ENCODE measurements at places on chromosomes 7 and 10.

DNA sequence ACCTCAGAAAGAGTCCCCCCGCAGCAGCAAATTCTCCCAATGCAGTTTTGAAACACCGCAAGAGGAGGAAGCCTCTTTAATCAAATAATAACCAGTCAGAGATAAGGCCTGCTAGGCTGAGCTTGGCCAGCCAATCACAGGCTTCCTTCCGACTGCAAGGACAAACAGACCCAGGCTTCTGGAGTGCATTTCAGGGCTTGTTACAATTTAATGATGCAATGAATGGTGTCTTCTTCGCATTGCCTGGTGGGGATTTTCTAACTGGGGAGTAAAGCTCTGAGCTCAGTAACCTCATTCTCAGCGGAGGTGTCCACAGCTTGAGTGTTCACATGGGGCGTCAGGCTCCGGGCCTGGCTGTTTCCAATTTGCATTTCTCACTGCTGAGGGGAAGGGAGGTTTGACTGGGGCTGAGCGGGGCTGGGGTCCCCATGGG, 31.8 kb upstream of the GPAM start:
- no peak for DNase-seq

DNA sequence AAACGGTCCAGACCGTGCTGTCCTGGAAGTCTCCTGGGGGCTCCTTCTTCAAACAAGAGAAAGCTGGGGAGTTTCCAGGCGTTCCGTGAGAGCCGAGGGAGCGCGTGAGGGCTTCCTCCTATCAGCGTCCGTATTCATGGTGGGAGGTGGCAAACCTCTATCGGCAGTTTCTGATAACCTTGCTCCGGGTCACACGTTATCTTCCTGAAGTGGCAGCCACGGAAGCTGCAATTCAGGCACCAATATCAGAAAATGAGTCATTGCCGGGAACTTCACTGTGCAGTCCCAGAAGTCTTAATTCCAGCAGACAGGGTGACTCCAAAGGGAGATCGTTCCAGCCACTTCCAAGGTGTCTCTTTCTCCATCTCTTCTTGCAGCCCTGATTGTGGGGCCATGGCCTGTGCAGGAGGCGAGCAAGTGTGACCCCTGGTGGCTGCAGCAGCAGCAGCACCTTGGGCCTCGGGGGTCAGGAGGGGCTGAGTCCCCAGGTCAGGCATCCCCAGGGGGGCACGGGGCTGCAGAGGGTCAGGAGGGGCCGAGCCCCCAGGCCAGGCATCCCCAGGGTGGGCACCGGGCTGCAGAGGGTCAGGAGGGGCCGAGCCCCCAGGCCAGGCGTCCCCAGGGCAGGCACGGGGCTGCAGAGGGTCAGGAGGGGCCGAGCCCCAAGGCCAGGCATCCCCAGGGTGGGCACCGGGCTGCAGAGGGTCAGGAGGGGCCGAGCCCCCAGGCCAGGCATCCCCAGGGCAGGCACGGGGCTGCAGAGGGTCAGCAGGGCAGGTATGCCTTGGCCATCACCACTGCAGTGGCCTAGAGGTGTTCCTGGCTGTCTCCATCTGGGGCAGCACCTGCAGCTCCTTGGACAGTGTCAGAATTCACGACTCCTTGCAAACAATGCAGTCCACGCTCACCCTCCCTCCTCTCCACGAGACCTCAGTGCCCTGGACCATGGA, 538.7 kb downstream of the DNAJB6 start:
- no peak for DNase-seq

DNA sequence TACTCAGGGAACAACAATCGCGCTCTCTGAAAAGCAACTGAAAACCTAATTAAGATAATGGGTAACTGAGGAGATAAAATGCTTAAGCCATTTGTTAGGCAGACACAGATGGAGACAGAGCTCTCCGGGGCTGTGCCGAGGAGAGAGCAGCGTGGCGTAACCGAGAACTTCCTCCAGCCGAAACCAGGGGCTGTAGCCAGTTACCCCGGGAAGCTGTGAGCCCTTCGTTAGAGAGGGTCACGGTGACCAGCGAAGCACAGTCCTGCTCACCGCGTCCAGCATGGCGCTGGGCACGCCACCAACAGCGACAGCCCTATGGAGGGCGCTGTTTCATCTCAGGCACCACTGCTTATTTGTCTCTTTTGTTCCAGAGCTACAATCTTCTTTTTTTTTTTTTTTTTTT, 16.1 kb downstream of the PAPOLB start:
- DNase-seq: no peak

GRCh38 chr7:101882005-101882421, 64.6 kb downstream of the CUX1 start:
- no peak for DNase-seq

DNA sequence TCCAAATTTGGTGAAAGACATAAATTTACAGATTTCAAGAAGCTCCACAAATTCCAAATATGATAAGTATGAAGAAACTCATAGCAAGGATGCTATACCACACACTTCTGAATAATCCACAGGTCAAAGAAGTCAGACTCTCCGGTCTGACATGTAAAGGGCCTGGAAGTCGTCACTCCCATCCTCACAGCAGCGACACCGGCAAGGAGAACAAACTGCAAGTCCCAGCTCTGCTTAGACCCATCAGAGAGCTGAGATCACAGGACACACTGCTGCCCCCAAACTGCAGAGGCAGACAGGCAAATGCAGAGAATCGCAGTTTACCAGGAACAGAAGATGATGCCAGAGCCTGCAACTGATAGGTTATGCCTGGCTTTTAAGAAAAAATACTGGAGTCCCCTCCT, 62.0 kb downstream of the AMZ1 start:
- DNase-seq: no peak

GRCh38 chr10:35554461-35555056, 50.6 kb upstream of the GJD4 start:
- DNase-seq: no peak
